ENCODE measurements at places on chromosomes 1 and 21.

- DNase-seq = peak; percentile 35
Measured at GRCh38 chr1:56525489-56526041, 53.8 kb downstream of the PLPP3 start.

- no peak for DNase-seq
Measured at GRCh38 chr1:86119214-86119764, 37.3 kb downstream of the COL24A1 start.

DNA sequence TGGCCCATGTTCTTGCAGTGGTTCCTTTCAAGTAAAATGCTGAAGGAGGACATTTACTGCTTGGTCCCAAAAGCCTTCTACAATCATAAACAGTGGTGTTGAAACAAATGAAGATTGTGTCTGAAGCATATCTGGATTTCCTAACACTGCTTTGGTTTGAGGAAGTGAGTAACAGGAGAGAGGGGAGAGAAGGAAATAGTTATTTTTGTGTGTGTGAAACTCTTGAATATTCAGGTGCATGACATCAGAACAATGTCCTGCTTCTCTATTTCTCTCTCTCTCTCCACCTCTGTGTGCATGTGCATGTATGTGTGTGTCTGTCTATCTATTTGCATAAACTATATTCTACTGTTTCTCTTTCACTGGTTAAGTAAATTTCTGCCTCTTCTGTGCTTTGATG is 61.4 kb upstream of the TNFSF18 start:
- no peak for DNase-seq

DNA sequence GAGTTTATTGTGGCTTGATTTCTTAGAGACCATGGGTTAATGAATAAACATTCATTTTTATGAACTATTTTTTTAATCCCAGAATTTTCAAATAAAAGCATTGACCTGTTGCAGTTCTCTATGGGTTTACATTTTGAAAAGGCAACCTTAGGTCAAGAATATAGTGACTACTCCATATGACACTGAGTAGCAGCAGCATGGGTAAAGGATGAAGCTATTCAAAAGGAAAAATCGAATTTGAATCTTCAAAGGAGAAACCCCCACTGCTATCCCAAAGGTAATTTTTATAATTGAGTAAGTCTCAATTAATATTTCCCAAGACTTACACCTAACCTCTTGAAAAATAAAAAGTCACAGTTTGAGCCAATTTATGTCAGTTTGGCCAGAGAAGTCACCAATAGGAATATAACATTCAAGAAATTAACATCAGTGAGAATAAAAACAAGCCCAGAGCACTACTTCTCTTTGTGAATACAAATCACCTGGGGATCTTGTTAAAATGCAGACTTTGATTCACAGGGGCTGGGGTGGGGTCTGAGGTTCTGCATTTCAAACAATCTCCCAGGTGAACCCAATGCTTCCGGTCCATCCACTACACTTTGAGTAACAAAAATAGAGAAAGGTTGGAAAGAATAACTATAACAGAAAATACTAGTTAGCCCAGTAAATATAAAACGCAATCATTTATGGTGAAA is 39.8 kb downstream of the USP1 start:
- DNase-seq = no peak

GRCh38 chr1:2983706-2984398 is 37.4 kb upstream of the ACTRT2 start:
- no peak for DNase-seq

DNA sequence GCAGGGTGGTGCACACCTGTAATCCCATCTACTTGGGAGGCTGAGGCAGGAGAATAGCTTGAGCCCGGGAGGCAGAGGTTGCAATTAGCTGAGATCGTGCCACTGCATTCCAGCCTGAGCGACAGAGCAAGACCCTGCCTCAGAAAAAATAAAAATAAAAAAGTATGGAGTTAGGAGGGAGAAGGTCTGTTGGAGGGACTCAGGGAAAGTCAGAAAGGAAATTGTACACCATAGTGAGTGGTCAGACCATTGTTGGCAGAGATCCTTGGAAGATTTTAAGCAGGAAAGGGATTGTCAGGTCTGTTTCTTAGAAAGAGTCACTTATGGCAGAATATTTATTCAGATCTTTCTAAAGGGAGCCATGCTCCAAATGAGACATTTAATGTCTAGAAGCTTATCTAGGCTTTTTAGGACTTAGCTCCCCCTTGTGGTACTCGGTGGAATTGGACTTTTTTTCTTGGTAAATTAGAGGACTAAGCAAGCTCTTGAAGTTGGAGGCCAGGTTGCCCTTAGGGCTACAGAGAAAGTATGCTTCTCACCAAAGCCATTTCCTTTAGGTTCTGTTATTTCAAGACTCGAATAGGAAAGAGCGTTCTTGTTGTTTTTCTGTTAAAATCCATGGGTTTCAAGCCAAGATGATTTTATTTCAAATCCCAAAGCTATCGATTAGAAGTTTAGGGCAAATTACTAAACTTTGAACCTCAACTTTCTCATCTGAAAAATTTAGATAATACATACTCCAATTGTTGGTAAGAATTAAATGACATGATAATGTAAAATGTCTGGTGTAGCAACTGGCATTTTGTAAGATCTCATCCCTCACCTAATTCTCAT is 16.5 kb downstream of the MIA3 start:
- DNase-seq = peak; percentile 83

- DNase-seq = no peak
Measured at GRCh38 chr1:2239384-2239985, 11.4 kb downstream of the SKI start.

- no peak for DNase-seq
Measured at GRCh38 chr1:244114892-244115291, 63.8 kb downstream of the ZBTB18 start.

GRCh38 chr1:154436433-154436832 is 31.3 kb downstream of the IL6R start:
- DNase-seq = no peak

DNA sequence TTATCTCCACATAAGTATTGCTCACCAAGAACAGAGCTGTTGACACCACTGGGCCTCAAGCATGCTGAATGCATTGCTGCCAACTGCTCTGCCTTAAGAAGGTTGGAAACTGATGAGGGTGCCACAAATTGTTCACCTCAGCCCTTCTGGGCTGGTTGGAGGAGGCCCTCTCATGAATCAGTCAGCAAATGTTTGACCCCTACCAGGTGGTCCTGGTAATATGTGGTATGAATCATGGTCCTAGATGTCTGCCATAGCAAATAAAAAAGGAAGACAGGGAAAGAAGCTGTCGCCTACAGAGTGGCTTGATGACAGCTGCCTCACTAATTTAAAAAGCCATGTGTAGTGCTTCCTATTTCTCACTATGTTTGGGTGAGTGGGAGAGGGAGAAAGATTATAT is 12.2 kb downstream of the SPATA46 start:
- DNase-seq = no peak

DNA sequence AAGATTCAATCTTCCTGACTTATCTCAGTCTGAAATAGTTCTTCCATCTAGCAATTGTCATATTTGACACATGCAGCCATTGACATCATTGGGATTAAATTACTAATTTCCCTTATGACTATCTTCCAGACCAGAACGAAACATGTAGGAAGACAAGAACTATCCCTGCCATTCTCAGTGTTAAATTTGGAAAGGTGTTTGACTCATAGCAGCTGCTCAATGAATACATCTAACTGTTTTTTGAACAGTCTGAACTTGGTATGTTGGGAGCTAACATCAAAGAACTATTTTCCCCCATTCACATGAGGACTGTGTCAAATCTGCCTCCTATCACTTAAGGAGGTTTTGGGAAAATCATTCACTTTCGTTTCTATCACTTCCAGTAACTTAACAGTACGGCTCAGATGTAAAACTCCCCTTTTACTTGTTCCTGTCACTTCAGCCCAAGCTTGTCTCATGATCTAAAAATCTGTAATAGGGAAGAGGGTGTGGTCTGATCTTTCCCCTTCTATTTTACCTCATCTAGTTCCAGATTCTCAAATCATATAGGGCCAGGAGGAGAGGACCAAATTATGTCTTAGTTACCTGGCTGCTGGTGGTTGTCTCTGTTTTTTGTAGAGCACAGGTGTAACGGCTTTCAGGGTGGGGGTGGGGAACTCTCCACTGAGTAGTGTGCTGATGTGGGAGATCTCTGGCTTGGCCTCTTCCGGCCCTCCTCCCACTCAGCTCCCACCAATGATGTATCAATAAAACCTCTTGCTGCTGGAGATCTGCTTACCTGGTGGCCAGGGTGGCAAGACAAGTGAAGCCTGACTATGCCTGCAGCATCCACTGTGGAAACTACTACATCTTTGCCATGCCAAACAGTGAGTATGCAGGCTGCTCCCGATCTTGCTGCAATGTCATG is 26.2 kb upstream of the SLAMF1 start:
- DNase-seq = no peak

GRCh38 chr1:28507646-28508434 is 2.0 kb downstream of the RCC1 start:
- no peak for DNase-seq

DNA sequence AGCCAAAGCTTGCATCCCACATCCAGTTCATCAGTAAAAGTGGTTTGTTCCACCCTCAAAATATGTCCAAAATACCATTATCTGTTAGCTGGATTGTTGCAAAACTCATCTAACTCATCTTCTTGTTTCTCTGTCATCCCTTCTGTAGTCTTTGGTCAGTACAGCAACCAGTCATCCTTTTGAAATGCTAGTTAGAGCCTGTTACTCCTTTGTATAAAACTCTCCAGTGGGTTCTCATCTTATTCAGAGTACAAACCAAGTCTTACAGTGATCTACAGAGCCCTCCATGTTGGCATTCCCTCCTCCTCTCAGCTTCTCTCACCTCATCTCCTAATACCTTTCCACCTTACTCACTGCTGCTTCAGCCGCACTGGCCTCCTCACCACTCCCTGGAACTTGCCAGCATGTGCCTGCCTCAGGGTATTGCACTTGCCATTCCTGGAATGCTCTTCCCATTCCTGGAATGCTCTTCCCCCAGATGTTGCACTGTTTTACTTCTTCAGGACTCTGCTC is 70.6 kb downstream of the LAMC1 start:
- no peak for DNase-seq

DNA sequence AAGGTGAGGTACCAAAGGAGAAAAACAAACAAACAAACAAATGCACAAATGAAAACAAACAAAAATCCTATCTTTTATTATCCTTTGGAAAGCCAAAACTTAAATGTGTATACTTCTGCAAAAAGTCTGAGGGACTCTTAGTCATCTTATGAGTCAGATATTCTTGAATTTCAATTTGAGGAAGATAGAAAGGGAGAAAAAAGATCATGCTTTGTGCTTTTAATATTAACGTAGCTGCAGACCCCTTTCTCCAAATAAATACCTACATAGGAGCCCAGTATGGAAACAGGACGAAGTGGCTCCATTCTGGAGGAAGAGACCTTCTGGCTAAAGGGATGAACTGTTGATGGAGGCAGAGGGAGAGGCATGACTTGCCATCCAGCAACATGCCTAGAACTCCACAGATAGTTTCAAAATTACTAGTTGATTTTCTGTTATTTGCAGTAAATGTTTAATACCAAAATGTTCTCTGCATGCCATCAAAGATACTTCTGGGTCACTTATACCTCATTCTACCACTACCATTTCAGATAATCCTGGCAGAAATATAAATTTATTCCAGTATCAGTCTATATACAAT is 25.4 kb downstream of the NUP210L start:
- DNase-seq = no peak

DNA sequence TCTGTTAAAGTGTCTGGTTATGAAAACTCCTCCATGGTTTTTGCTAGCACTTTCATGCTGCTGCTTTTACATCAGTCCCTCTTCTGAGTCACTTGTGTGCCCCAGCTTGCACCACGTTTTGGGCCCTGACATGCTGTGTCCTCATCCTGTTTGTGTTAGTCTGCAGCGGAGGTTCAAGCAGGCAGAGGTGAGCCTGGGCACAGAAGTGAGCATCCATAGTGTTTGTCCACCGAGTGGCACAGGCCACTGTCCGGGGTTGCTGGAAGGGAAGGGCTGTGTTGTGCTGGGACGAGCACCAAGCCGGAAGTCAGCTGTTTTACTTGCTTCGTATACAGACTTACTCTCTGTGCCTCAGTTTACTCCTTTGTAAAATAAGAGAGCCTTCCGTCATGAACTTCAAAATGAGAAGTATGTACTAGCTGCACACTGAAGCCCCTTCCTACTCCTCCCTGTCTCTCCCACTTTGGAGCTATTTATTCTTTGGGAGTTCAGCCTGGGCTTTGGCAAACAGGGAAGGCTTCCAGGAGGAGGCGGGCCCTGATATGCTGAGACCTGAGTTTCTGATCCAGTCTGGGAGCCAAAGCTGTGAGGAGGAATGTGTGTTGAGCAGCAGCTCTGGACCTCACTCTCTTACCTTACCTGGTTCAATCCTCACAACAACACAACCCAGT is 10.7 kb upstream of the LAPTM5 start:
- DNase-seq = no peak

- DNase-seq = no peak
Measured at GRCh38 chr1:74463333-74463988, 49.0 kb downstream of the LRRC53 start.

DNA sequence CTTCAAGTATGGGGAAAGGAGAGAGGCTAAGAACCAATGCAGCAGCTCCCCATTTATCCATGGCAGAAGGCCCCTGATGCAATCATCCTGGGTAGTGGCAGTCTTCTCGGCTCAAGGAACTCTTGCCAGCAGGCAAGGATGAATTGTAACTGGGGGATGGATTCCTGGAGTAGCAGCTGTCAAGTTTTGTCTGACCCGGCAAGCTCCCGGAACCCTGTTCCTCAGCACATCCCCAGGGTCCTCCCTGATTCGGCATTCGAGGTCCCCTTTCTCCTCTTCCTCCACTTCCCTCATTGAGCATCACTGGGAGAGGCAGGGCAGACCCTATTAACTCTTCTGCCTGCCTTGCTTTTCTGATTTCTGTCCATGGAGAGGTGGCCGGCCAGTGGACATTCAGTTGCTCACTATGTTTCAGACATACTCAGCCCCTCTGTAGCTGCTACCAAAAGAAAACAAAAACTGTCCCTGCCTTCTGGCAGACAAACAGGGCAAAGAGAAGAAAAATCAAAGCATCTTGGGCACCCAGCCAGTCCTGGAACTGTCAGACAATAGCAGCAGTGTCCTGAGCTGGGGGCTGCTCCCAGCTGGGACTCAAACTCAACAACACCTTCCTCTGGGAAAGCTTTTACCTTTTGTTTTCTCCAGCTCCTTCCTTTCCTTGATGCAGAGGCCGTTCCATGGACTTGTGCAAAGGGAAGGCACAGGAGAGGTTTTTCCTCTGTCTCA is 5.6 kb upstream of the PTCH2 start:
- no peak for DNase-seq

DNA sequence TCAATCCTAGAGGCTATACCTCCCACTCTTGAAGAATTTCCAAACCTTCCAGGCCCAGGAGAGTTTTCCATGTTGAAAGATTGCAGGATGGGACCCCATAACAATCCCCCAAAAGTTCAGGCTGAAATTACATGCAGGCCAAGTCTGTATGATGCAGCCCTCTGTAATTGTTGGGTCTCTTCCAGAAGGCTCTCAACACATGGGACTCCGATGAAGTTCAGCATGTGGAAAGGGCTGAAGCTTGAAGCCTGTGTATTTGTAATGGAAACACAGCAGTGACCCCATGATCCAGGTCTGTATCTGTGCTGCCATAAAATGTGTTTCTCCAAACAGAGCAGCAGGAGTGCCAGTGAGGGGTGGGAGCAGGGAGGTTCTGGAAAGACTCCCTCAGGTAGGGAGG is 202.5 kb upstream of the LYPLAL1 start:
- DNase-seq = no peak

All from NCI-H1092 treated with DMSO at 0.1 percent for 48 hours (cell line).